ENCODE measurements at places on chromosomes 2 and 18.
A peak's percentile ranks its signal among the peaks of the same experiment; 100 is the strongest.

DNA sequence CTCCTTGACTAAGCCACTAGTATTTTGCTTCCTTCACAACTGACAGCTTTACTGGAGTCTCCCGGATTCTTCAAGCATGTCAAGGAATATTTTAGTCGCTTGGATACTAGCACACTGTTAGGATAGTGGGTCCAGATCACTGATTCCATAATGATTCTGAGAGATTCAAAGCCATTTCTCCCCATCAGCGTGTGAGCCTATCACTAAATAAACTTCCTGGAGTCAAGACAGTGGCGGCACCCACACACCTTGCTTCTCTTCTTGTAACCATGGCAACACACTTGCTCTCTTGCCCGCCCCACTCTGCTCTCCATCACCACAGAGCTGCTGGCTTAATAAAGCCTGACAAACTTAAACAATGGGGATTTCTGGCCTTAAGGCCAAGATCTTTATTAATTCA lies 245.1 kb downstream of the LRRTM1 start:
- DNase-seq: no peak

GRCh38 chr2:112692918-112693317 lies 27.9 kb upstream of the NT5DC4 start:
- DNase-seq: no peak

DNA sequence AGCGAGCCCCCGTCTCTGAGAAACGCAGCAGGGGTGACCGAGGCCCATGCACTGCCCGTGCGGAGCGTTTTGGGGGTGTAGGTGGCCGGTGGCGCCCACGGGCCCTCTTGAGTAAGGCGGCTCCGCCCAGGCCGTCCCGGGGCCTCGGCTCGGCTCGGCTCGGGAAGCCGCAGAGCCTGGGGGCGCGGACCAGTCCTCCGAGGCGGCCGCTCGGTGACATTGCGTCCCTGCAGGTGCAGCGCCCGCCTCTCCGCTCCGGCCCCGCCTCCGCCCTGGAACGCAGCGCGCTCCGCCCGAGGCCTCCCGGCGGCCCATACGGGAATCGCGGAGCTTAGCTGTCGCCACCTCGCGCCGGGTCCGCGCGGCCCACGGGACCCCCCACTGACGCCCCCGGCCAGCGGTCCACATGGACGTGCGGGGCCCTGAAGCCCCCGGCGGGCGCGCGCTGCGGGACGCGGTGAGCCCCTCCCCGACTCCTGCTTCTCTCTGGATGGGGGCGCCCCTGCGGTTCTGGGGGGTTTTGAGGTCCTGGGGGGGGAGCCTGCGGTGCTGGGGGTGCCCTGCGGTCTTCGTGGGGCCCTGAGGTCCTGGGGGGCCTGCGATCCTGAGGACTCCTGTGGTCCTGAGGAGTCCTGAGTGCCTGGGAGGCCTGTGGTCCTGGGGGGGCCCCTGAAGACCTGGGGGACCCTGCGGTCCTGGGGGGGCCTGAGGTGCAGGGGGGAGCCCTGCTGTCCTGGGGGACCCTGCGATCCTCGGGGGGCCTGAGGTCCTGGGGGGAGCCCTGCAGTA lies at the start of gene HSBP1L1:
Gene HSBP1L1, plus strand, starts transcription at position 314 of the 789 bp plus-strand sequence. Its CDS starts 93 bp downstream, at position 407.
- DNase-seq: peak; percentile 57

GRCh38 chr18:75350512-75350839 lies 77.0 kb downstream of the SMIM21 start:
- no peak for DNase-seq

DNA sequence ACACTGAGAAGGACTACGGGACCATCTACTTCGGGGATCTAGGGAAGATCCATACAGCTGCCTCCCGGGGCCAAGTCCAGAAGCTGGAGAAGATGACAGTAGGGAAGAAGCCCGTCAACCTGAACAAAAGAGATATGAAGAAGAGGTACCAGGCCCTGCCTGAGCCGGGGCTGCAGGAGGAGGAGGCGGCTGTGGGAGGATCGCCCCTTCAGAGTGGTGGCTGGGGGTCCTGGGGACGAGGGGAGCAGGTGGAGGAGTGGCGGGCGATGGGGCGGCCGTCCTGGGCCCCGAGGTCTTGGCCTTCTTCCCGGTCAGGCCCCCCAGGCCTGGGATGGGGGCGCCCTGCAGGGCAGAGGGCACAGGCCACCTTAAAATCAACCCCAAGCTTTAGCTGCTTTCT lies 524 bp downstream of the ANKRD30B start:
- DNase-seq: no peak

GRCh38 chr2:238521870-238522269 lies 95.1 kb downstream of the ASB1 start:
- DNase-seq: no peak
